ENCODE measurements at places on chromosomes 13 and 19.

DNA sequence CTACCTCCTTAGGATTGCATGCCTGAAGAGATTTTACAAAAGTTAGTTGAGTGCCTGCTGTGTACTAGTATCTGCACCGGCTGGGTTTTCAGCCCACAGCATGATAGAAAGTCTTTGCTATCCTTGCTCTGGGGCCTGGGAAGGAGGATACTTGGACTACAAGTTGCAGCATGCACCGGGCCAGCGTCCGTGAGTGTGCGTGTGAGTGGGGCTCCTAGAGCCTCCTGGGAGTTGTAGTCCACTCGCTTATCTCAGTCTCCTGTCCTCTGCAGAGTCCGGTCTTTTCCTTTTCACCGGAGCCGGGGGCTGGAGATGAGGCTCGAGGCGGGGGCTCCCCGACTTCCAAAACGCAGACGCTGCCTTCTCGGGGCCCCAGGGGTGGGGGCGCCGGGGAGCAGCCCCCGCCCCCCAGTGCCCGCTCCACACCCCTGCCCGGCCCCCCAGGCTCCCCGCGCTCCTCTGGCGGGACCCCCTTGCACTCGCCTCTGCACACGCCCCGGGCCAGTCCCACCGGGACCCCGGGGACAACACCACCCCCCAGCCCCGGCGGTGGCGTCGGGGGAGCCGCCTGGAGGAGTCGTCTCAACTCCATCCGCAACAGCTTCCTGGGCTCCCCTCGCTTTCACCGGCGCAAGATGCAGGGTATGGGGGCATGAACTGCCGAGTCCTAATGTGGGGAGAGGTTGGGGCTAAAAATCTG lies 20.6 kb downstream of the BRSK1 start:
- peak; percentile 78 for DNase-seq

- DNase-seq: no peak
Measured at GRCh38 chr13:34038541-34039068, 220.7 kb downstream of the RFC3 start.

DNA sequence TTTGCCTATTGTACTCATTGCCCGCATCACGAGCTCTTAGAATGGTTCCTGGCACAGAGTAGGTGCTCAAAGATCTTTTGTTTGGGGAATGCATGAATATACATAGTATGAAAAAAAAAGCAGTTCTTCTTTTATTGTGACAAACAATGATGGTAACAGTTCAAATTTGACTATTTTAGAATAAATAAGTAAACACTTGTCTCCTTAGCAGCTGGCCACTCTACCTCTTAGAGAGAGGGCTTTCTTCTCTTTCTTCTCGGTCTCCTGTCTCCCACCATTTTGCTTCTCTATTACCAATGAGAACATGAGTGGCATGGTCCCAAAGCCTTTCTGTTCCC lies 639 bp upstream of the SLAIN1 start:
- DNase-seq: no peak

DNA sequence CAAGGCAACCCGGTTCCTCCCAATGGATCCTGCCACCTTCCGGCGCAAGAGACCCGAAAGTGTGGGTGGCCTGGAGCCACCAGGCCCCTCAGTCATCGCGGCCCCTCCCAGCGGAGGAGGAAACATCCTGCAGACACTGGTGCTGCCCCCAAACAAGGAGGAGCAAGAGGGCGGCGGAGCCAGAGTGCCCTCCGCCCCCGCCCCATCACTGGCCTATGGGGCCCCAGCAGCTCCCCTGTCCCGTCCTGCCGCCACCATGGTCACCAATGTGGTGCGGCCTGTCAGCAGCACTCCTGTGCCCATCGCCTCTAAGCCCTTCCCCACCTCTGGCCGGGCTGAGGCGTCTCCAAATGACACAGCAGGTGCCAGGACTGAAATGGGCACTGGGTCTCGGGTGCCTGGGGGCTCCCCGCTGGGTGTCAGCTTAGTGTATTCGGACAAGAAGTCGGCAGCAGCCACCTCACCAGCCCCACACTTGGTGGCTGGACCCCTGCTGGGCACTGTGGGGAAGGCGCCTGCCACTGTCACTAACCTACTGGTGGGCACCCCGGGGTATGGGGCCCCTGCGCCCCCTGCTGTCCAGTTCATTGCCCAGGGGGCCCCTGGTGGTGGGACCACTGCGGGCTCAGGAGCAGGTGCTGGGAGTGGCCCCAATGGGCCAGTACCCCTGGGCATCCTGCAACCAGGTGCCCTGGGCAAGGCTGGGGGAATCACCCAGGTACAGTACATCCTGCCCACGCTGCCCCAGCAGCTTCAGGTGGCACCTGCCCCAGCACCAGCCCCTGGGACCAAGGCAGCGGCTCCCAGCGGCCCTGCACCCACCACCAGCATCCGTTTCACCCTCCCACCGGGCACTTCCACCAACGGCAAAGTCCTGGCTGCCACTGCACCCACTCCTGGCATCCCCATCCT lies 11.2 kb upstream of the PRR19 start:
- no peak for DNase-seq

GRCh38 chr13:94329754-94330551 lies 149.5 kb downstream of the DCT start:
- DNase-seq: peak; percentile 66

- DNase-seq: no peak
Measured at GRCh38 chr19:29965492-29965891, 23.5 kb downstream of the URI1 start.

DNA sequence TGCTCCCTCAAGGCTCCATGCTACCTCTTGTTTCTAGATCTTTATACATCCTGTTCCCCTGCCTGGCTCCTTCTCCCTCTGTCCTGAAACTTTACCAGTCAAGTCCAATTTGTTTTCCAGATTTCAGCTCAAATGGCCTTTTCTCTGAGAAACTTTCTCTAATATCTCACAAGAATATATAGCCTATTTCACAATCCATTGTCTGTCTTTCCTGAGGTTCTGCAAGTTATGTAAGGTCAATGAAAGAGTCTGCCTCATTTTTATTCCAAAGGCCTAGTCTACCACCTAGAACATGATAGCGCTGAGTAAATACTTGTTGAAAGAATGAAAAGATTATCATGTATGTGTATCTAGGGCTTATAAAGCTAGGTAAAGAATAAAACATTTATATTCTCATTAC lies 348.8 kb downstream of the SPRY2 start:
- no peak for DNase-seq

GRCh38 chr19:36115453-36116343 lies at the start of gene TBCB:
Gene TBCB, plus strand, starts transcription at chr19:36115468. Its CDS starts 93 bp downstream, at chr19:36115561.
- peak; percentile 83 for DNase-seq

DNA sequence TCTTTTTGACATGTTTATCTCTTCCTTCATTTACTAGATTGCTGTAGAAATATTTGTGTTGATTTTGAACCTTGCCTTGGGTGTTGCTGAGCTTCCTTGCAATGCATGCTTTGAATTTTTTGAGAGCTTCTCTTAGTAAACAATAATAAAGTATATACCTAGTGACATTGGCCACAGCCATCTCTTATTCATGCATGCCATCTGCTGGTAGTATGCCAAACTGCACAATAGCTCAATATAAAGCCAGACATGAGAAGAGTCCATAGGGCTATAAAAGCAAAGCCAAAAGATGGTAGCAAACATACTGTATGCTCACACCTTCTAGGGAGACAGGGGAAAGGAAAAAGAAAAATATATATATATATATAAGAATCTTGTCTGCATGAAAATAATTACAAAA lies 18.9 kb upstream of the ZSCAN5A start:
- peak; percentile 47 for DNase-seq

DNA sequence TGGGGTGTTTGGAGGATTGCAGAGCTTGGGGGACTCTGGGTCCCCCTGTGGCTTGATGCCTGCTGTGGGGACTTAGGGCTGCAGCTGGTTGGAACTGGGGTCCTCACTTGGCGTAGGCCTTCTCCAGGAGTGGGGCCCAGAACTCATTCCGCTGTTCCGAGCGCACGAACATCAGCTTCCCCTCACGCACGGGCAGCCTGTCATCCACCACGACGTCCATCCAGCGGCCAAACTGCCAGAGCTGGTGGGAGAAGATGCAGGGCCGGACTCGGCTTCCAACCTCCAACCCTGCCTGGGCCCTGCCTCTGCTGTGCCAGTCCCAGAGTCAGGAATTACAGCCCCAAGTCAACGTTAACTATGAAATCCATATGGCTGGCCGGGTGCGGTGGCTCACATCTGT lies 2.6 kb downstream of the CAPN12 start:
- no peak for DNase-seq

DNA sequence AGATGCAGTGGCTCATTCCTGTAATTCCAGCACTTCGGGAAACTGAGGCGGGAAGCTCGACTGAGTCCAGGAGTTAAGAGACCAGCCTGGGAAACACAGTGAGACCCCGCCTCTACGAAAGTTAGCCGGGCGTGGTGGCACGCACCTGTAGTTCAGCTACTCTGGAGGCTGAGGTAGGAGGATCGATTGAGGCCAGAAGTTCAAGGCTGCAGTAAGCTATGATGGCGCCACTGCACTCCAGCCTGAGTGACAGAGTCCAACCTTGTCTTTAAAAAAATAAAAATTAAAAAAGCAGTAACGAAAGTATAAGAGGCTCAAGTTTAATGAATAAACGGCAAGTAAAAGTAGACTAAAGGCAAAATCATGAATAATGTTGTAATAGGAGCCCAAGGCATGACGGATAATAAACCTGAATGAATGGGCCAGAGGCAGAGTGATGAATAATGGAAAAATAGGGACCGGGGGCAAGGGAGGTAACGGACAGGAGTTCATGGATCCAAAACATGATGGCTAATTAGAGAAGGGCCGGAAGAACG lies 1.2 kb upstream of the TOMM40 start:
- no peak for DNase-seq

GRCh38 chr19:48968813-48969218 lies 3.7 kb downstream of the FTL start:
- DNase-seq: no peak

DNA sequence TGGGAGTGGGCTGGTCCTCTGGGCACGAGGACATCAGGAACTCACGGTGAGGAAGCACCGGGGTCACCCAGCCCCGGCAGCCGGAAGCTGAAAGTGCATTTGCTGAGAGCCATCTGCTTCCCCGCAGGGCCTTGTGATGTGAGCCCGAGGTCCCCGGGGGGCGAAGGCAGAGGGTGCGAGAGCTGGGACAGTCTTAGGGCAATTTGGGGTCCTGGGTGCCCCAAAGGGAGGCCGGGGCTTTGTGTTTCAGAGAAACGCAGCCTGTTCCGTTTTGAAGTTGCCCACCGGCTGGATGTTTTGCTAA lies 4.8 kb downstream of the F2RL3 start:
- DNase-seq: no peak

DNA sequence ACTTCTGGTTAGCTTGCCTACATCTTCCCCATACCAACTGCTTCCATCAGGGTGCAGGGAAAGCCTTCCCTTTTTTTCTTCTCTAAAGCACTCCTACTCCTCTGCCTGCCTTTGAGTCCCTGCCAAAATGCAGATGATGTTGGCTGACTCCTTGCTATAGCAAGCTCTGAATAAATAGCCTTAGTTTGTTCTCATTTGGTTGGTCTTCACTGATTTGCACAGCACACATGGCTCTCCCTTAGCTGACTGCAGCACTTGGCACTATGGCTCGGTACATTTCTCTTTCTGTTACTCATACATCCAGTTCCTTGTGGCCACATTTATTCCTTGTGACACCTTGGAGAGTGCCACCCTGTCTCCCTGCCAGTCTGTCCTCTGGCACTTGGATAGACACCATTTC lies 249.8 kb downstream of the DCLK1 start:
- DNase-seq: no peak

- DNase-seq: no peak
Measured at GRCh38 chr19:41939861-41940730, 11.8 kb upstream of the ERFL start.

DNA sequence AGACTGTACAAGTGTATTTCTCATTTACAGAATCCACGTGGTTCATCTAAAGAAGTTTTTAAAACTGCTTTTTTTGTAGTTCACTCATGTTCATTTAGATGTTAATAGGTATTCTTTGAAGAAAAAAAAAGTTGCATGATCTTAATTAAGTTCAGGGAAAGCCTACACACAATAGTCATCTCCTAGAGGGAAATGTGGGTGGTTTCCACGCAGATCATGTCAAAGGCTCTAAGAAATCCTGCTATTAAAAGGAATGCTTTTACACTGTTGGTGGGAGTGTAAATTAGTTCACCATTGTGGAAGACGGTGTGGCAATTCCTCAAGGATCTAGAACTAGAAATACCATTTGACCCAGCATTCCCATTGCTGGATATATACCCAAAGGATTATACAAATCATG lies 312.3 kb downstream of the GPC5 start:
- no peak for DNase-seq

DNA sequence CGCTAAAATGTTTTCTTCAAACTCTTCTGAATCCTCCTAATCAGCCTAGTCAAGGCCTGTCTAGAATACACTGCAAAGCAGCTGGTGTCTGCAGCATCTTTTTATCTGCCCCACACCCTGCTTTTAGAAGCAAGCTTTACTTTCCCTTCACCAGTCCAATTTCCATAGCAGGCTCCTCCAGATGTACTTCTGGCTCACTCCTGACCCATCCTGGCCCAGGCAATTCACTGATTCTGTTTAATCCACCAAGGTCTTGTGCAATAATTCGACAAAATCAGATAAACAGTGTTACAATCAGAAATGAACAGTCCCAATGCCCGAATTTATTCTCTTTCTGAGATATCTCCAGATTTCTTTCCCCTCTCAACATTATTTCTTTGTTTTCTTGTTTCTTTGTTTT lies 415.2 kb upstream of the SGCG start:
- no peak for DNase-seq

DNA sequence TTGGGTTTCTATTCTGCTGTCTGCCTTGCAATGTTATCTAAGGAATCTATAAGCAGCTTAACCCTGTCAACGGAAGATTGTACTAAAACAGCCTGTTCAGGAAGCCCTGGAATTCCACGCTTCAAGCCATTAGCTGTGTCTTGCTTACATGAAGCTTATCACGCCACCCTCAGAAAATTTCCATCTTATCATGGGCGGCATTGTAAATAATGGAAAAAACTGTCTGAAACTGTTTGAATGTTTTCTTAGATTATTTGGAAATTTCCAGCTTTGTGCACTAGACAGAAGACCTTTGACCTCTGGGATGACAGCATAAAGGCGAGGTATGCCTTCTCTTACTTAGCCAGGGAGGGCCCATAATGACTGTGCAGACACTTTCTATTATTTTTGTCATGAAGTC lies 319.7 kb downstream of the KCNRG start:
- DNase-seq: no peak

GRCh38 chr13:34750078-34750931 lies 191.8 kb upstream of the NBEA start:
- DNase-seq: no peak

- DNase-seq: peak; percentile 94
Measured at GRCh38 chr13:107867701-107868661, 347.4 kb downstream of the LIG4 start.

GRCh38 chr13:79659121-79659521 lies 178.2 kb downstream of the NDFIP2 start:
- no peak for DNase-seq

- no peak for DNase-seq
Measured at GRCh38 chr13:75779393-75779792, 143.3 kb downstream of the LMO7 start.

DNA sequence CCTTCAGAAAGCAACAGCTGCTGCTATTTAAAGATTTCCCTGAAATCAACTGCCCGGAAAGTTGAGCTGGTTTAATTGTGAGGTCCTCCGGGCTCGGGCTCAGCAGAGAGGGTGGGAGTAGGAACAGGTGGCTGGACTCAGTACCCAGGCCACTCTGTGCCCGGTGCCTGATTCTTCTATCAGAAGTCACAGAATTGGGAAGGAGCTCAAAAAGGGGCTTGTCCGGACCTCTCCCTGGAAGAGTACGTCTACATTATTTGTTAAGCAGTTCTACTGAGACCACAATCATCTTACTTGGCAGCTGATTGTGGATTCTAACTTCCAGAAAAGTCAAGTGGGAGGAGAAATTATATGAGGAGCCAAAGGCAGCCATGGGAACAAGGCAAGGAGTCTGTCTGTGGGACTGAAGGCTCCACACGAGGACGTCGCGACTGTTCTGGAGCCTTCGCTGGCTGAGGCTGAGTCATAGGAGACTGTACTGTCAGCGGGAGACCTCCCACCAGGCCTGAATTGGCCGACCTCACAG lies 91.7 kb upstream of the ANKRD10 start:
- no peak for DNase-seq

Data from H54 (cell line).